ENCODE measurements at places on chromosomes 2 and 18. TPM values are rescaled to one million over a fixed set of nuclear protein-coding genes. Genes with fewer than 3 reads are reported as not detected.

DNA sequence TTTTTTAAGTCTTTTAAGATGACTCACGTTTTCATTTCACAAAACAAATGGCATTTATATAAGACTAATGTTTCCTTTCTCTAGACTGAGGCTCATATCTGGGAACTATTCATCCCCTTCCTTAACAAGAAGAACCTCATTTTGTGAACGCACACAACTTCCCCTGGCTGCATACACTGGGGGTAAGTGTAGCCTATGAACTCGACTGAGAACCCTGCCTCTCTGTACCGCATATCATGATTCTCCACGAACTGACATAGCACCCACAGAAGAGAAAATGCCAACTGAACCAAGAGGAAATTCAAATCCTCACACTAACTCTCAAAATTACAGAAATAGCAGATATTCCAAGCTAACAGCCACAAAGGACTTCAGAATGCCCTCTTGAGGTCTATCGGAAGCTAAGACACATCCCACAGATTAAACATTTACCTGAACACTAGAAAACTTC is 236.7 kb downstream of the TCF4 start:
- H3K4me1 ChIP-seq: peaks cover 24% of the 10 kb centered on the region
- peak overlapping the region; percentile 79 for H3K27ac ChIP-seq
- peaks cover 1% of the 10 kb centered on the region for H3K36me3 ChIP-seq
- DNase-seq: no peak
- no peaks in the 10 kb centered on the region for H3K27me3 ChIP-seq

Gene APLF
- total RNA-seq: 3.9 TPM

DNA sequence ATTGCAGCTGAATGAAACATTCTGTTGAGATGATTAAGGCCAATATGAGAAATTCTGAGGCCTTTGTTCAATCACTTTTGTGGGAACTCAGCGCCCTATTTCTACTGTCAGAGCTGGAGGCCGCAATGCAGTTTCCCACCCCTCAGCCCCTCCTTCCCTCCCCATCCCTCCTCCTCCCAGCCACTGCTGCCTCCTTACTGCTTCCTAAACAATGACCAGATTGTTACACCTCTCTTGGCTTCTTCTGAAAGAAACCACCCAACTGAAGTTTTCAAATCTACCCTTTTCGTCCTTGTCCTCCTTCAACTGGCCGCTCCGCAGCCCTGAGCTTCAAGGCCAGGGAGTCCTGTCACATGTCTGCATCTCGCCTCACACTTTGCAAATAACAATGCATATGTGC is 36.7 kb upstream of the MAPK4 start:
- H3K4me3 ChIP-seq: no peak overlapping the region
- no peaks in the 10 kb centered on the region for H3K36me3 ChIP-seq
- no peak for DNase-seq
- no peak overlapping the region for H3K27ac ChIP-seq
- H3K27me3 ChIP-seq: peaks cover 8% of the 10 kb centered on the region

Gene HAAO
- 8.2 TPM for total RNA-seq

DNA sequence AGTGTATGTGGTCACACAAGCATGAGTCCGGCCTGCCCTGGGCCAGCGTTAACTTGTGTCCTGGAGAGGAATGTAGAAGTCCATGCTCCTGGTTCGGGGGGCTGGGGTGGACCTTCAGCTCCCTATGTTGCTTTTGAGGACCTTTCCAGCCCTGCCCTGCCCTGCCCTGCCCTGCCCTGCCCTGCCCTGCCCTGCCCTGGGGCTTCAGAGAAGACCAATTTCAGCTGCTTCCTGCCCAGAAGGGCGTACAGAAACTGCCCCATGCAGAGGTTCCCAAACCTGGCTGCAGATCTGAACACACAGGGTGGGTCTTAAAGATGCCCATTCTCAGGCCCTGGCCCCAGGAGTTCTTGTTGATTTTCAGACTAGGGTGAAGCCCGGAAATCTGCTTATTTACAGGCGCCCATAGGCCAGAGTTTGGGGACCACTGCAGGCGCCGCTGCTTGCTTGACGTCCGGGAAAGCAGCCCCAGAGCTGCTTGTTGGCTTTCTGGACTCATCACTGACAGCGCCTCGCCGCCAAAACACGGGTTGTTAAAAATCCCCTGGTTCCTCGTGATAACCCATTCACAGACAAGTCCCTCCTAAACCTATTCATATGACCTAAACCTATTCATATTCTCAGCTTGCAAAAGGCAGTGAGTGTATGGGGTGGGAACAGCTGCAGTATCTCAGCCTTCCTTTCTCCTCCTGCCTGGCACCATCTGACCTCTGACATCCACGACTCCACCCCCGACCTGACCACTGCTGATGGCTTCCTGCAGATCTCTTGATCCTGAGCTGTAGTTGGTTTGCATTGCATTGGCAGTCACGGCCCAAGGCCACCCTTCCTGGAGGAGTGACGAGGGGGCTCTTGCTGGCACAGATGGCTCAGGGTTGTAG is 198.3 kb downstream of the GLI2 start:
- no peaks in the 10 kb centered on the region for H3K27me3 ChIP-seq
- H3K4me3 ChIP-seq: no peak overlapping the region
- peaks cover 79% of the 10 kb centered on the region for H3K4me1 ChIP-seq
- peak overlapping the region; percentile 96 for H3K27ac ChIP-seq

DNA sequence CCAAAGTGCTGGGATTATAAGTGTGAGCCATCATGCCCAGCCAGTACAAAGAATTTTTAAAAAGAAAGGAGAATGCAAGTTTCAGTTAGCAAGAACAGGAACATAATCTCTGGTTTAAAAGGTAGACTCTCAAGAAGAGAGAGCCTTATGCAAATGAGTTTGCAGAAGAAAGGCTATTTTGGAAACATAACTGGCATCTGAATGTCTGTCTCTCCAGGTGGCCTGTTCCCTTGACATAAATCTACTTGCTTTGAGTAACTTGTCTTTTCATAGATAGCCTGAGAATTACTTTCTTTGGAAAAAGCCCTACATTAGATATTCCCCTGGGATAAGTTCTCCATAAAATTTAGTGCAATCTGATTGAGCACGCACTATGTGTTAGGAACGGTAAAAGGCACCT is 109.6 kb downstream of the ICOS start:
- H3K36me3 ChIP-seq: peaks cover 2% of the 10 kb centered on the region
- H3K27ac ChIP-seq: no peak overlapping the region
- H3K27me3 ChIP-seq: peaks cover 20% of the 10 kb centered on the region
- no peaks in the 10 kb centered on the region for H3K4me1 ChIP-seq

DNA sequence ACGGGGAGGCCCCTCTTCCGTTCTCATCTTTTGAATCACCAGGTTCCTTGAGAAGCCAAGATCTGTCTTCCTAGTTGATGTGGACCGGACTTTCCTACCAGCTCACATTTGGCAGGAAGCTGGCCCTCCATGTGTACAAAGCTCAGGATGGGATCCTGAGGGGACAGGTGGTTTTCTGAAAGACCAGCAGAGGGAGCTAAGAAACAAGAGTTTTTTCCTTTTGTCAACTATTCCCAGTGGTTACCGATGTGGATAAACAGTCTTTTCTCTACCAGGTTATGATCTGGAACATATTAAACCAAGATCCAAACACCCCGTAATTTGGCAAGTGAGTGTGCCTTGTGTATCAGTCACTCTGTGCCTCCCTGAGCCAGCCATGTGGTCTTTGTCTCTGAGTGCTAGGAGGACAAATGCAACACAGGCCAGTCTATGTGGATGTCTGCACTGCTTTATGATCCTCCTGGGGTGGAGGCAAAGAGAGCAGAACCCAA is 25.1 kb upstream of the ARHGAP25 start:
- no peak overlapping the region for H3K4me3 ChIP-seq
- H3K4me1 ChIP-seq: peaks cover 2% of the 10 kb centered on the region
- H3K36me3 ChIP-seq: peaks cover 1% of the 10 kb centered on the region
- no peak overlapping the region for H3K27ac ChIP-seq

GRCh38 chr2:200399046-200399445 is 92.6 kb downstream of the SPATS2L start:
- H3K27ac ChIP-seq: no peak overlapping the region
- no peak overlapping the region for H3K4me3 ChIP-seq
- H3K36me3 ChIP-seq: peaks cover 14% of the 10 kb centered on the region
